ENCODE measurements at places on chromosomes 6 and 20.
A peak's percentile ranks its signal among the peaks of the same experiment; 100 is the strongest.

- no peak for DNase-seq
Measured at GRCh38 chr20:33450867-33451266, 7.3 kb upstream of the SNTA1 start.

GRCh38 chr6:111798281-111798725 is 74.9 kb downstream of the FYN start:
- DNase-seq = no peak

DNA sequence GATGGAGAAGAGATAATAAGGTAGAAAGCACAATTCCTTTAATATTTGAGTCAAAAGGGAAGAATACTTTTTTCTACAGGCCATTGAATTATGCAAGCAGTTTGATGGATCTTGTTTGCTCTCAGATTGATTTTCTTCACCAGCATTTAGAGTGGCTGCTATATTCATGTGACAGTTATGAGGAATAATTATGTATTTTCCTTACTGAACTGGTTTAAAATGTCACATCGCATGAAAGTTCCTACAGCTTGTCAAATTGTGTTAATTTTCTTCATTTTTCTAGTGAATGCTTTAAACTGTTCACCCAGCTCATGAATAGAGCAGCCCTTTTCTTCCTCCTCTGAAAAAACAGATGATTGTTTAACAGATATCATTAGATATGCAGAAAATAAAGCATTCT is 37.4 kb upstream of the TPD52L1 start:
- no peak for DNase-seq

GRCh38 chr6:37517411-37517812 is 17.7 kb upstream of the CCDC167 start:
- DNase-seq = peak; percentile 72

GRCh38 chr6:54361188-54361587 is 52.9 kb downstream of the TINAG start:
- DNase-seq = no peak

DNA sequence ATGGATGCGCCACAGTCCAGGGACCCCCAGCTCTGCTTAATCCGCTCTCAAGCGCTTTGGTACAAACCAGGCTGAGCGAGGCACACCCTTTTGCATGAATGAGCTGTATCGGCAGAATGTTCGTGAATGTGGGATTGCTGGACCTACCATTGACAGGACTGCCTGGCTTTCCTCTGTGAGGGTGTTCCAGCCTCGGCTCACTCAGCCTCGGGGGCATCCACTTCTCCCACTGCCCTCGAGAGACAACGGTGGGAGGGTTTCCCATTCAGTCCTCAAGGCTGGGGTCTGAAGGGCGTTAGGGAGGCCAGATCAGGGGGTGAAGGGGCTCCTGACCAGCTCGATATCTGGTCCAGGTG is 17.4 kb downstream of the MDFI start:
- DNase-seq = no peak

GRCh38 chr6:148364056-148364824 is 21.6 kb downstream of the SASH1 start:
- no peak for DNase-seq

DNA sequence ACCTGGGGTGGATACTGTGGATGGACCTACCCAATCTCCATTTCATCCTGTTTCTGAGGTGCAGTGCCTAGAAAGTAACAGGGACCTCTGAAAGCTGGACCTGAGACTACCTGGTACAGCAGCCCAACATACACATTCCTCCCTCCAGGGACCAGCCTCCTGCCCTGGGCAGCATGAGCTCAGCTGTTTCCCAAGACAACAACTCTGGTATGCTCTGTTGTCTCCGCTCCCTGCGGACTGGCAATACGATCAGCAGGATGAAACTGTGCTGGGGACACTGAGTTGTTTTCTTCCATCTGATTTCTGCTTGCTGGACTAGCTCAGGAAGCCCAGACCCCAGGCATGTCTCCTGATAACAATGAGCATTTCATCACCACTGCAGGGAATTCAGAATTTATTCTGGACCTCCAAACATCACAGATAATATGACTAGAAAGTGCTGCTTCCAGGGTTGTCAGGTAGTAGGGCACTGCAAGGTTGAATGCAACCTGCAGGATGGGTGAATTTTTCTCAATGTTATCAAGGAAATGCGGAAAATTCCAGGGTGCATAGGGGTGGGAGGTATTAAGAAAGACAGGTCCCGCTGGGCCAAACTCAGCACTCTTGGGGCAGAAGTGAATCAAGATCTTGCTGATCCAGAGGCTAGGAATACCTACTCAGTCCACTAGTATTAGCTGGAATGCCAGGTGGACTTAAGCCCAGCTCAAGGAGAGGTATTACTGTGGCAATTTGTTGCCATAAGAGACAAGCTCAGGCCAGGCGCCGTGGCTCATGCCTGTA is 38.9 kb upstream of the SLC4A11 start:
- no peak for DNase-seq

DNA sequence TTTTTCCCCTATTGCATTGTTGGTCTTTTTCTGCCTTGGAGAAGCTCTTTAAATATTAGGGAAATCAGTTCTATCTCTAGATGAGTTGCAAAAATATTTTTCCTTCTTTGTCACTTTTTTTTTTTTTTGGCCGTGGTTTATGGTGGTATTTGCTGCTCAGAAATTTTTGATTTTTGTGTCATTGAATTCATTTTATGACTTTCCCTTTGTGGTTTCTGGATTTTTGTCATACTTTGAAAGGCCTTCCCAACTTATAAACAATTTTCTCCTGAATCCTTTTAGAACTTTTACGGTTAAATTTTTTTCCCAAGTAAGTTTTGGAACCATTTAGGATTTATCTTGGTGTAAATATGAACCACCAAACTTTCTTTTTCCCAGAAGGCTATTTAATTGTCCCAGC is 145.6 kb downstream of the GJA10 start:
- DNase-seq = no peak

Data from activated naive CD8-positive, alpha-beta T cell treated with anti-CD3 and anti-CD28 coated beads, Interleukin-2, amount 50 U/mL, for 24 hours (primary cell).